HTR-8/SVneo (cell line): ENCODE measurements at places on chromosomes 3 and 15.

DNA sequence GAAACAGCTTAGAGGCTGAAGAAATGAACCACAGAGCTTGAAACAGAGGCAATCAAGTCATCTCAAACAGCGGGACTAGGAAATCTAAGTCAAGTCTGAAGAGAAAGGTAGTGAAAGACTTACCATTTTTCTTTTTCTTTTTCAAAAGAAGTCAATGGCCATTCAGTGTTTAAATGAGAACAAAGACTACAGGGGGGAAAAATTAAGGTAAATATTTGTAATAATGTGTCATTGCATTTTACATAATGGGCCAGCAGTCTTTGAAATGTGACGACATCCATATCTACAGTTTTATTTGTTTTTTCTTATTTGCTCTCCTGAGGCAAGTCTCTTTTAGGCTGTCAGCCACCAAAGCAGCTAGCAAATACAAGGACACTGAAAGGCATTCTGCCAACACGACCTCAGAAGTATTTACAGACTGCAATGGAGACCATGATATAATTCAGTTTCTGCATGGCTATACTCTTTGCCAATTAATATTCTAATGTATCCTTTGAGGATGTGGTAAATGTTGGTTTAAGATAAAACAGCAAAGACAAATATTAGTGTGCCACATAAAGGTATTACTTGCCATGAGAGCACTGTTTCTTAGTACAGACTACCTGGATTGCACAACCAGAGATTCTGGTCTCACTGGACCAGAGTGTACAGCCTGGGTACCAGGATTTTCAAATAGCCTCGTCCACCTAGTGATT is 307.0 kb upstream of the THBS1 start:
- DNase-seq = no peak

DNA sequence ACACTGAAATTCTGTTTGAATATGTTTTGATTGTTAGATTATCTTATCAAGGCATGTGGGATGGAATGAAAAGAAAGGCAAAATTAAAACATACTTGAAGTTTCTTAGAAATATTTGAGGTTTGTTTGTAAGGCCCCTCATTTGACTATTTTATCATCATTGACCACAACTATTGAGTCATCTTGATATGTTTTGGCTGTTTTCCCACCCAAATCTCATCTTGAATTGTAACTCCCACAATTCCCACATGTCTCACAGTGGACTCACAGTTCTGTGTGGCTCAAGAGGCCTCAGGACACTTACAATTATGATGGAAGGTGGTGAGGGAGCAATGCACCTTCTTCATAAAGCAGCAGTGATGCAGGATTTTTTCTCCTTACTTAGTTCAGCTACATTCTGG is 917.1 kb downstream of the PLOD2 start:
- DNase-seq = no peak

DNA sequence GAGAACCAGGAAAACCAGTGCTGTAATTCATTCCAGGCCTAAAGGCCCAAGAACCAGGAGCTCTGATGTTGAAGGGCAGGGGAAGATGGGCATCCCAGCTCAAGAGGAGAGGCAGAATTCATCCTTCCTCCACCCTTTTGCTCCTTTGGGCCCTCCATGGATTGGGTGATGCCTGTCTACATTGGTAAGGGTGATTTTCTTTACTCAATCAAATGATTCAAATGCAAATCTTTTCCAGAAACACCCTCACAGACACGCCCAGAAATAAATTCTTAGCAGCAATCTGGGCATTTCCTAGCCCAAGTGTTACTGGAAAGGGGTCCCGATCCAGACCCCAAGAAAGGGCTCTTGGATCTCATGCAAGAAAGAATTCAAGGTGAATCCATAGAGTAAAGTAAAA is 17.6 kb upstream of the APOD start:
- DNase-seq = no peak

DNA sequence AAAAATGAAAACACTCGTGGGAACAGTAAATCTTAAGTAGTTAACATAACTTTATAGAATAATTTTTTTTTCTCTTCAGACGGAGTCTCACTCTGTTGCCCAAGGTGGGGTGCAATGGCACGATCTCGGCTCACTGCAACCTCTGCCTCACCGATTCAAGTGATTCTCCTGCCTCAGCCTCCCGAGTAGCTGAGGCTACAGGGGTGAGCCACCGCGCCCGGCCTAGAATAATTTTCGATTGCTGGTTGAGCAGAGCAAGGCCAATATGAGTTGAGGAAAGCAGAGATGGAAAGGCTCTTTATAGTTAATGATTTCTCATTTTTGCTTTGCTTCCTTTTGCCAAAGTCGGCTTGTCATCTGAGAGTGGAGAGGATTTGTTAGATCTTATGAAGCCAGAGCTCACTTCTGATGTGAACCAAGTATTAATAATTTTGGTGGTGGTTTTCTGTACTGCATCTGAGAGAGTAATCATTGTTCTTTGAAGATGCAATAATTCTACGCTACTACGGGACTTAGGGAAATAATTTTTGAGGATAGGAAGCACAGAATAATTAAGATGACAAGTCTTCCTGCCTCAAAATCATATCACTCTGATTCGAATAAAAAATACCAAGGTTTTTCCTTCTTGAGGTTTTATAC is 1.6 kb upstream of the GOLM2 start:
- no peak for DNase-seq

- DNase-seq = no peak
Observed at GRCh38 chr3:73848173-73848906, 223.6 kb upstream of the PDZRN3 start.

DNA sequence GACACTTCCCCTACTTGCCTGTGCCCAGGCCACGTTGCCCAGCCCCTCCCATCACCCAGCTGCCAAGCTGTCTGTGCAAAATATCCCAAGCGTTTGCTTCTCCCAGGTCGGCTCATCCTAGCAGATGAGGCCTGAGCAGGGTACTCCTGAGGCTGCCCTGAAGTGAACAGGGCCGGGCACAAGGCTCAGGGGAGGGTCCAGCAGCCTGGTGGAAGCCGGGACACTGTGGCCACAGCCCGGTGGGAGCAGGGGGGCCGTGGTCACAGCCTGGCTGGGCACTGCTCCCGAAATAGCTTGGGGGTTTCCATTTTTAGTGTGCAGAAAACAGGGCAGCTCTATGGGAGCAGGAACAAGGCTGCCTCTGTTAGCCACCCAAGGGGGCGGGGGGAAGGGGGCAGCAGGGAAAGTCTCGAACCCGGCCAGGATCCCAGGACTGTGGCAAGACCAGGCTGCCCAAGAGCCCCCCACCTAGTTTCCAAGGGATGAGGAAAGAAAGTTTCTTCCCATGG is 3.4 kb downstream of the PLXNB1 start:
- DNase-seq = no peak

- no peak for DNase-seq
Observed at GRCh38 chr15:36053746-36054145, 507.8 kb upstream of the DPH6 start.

DNA sequence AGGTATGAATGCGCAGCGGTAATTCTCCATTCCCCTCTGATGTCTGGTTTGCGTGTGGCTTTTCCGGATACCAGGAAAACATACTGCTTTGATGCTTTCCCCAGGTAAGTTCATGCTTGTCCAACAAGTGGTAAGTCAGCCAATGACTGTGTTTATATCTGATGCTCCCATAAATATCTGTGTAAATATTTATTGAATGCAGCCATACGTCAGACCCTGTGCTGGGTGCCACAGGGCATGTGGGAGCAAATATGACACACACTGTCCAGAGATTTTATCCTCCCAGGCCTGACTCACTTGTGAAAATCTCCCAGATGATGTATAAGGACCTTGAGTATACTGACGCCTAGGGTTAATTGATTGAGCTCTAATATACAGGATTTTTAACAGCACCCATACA is 29.6 kb upstream of the CEMIP start:
- DNase-seq = peak; percentile 14

- no peak for DNase-seq
Observed at GRCh38 chr3:99630815-99631214, 7.6 kb upstream of the COL8A1 start.

DNA sequence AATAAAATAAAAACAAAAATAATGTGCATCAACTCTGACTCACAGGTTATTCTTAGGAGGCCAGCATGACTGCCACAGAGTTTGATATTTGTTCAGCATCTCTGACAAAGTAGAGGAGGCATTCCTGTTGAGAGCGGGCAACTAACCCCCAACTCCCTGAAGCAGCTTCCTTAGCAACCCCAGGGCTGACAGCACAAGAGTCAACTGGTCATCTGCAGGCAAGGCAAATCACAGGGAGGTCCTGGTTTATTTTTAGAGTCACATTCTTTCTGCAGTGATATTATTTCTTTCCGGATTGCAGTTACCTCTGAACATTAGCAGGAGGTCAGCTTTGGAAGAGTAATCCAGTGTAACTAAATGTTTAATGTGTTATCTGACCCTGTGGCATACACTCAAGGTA is 273.0 kb downstream of the PLCL2 start:
- DNase-seq = no peak

DNA sequence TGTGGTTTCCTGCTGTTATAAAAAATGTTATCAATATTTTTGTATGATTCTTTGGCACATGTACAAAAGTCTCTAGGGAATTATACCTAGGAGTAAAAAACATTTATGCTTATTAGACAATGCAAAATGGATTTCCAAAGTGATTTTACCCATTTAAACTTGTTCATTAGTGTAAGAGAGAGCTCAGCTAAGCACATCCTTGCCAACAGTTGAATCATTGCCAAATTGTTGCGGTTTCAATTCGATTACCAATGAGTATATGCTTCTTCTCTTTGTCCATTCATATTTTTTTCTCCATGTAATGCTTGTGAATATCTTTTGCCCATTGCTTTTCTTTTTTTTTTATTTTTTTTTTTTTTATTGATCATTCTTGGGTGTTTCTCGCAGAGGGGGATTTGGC is 17.2 kb downstream of the CASR start:
- DNase-seq = no peak

DNA sequence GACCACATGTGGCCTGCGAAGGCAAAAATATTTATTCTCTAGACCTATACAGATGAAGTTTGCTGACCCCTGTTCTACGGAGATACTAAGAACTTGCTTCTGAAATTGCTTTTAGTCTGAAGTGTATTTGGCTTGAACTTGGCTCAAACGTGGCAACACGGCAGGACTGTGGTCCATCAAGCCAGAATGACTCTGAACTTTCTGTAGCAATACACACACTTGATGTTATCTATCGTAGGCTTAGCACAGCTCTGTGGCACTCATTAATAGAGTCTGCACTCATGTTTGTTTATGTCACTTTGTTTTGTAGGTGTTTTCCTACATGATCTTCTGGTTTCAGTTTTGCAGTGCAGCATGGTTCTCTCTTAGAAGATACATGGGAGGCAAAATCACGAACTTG is 298.1 kb downstream of the ADAMTS17 start:
- DNase-seq = no peak

DNA sequence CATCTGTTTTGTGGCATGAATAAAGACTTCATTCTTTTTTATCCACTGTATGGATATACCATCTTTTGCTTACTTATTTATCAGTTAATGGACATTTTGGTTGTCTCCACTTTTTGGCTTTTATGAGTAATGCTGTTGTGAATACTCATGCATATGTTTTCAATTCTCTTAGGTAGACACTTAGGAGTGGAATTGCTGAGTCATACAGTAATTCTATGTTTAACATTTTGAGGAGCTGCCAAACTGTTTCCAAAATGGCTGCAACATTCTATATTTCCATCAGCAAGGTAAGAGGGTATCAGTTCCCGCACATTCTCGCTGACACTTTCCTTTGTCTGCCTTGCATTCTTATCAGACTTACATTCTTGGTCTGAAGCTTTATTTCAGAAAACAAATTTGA is 191.1 kb downstream of the WNT5A start:
- DNase-seq = no peak

DNA sequence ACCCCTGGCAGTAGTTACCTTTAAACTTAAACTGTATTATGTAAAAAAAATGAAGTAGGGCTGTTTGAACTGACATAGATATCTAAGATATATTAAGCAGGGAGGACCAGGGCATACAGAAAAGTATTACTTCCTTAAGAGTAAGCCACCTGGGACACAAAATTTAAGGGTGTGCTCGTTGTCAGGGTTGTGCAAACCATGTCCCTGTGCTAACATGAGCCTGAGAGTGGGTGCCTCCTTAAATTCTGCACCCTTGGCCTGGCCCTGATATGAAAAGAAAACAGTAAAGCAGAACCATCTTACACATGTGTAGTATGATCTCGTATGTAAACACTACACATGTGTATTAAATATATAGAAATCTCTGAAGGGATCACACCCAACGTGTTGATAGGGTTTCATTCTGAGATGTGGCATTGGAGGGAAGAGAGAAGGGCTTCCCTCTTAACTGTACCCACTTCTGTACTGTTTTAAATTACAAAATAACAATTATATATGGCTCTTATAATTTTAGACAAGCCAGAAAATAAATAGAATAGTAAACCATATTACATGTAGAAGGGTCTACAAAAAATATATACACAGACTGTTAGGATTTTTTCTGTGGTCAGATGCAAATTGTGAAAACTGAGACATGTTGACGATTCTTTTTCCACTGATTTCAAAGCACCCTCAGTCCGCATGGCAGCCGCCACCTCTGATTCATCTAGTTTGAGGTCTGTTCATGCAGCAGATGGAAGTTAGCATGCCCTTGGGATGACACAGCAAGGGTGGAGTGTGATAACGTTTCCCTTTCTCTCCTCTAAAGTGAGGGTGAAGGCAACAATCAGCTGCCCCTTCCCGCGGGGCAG is 400.8 kb upstream of the PROK2 start:
- DNase-seq = peak; percentile 35

- no peak for DNase-seq
Observed at GRCh38 chr3:11543948-11544387, 99.7 kb downstream of the VGLL4 start.

DNA sequence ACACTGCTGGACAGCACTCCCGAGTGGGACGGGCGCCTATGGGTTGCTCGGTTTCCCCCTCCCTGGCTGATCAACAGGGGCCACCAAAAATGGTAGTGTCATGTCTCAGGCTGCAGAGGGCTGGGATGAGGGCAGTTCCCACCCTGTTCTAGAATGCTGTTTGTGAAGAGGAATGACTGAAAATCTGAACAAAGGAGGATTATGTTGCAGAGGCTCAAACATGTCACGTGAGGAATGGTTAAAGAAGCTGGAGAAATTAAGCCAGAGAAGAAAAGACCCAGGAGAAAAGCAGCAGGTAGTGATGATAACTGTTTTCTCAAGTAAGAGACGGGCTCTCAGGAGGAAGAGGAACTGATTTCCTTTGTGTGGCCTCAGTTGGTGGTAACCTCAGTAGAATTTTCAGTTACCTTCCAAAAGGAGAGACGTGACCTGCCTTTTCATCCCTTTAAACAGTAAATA is 10.4 kb downstream of the SPG21 start:
- DNase-seq = no peak

DNA sequence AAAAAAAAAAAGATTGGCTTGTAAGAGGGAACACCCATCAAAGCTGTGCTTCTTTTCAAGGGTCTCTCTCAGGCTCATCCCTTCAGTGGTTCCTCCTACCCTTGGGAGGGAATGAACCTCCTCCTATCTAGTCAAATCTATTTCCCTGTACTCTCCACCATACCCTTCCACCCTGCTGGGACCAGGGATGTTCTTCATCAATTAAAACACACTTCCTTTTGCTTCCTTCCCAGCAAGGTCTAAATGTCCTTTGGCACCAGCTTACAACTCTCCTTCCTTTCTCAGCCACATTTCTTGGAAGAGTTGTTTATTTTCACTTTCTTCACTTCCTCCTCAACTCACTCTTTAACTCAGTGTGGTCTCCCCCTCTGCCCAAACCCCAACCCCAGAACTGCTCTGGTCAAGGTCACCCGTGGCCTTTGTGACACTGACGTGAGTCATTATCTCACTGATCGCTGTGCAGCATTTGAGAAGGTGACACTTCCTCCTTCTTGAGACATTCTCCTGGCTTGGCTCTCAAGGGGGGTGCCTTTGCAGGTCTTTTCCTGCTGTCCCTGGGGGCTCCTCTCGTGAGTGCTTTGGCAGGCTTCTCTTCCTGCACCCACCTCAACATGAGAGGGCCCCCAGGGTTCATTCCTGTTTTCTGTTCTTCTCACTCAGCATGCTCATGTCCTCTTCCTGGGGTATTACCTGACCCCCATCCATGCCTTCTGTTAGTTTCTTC is 210.5 kb upstream of the TLE3 start:
- DNase-seq = no peak
